ENCODE measurements at places on chromosomes 12 and 14.
A peak's percentile ranks its signal among the peaks of the same experiment; 100 is the strongest.

- DNase-seq = no peak
Measured at GRCh38 chr14:96173636-96174475, 30.8 kb upstream of the BDKRB2 start.

- DNase-seq = no peak
Measured at GRCh38 chr12:44148936-44149335, 313.1 kb downstream of the TMEM117 start.

GRCh38 chr12:118813778-118814357 is 167.5 kb upstream of the SRRM4 start:
- DNase-seq = no peak

DNA sequence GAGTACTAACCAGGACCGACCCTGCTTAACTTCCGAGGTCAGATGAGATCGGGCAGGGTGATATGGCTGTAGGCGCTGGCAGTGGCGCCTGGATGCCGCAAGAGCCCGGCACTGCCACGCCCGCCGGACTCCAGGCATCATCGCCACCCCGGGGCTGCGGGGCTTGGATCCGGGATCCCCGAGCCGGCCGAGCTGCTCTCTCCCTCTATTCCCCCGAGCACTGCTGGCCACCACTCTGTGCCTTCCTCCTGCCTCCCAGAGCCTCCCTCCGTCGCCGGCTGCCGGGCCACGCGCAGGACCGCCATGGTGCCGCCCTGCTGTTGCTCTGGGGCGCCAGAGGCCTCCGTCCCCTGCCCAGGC is 153.2 kb upstream of the ALG10B start:
- DNase-seq = no peak

- DNase-seq = no peak
Measured at GRCh38 chr12:50061171-50061570, 3.8 kb downstream of the ASIC1 start.

DNA sequence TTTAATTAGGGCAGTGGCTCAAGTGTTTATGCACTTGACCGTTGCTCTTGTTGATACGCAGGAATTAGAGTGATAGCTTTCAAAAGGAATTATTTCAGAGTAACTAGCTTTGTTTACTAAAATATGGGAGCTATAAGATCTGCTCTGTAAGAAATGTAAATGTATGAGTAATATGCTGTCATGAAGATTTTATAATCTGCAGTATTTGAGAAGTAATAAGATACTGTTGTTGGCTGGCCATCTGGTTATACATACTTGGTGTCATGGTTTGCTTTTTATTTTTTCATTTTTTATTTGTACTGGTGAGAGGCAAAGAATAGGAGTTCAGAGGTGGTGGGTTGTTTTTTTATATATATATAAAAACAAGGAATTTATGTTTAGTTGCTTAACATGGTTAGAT is 58.5 kb downstream of the PLXNC1 start:
- peak; percentile 45 for DNase-seq

GRCh38 chr14:56004786-56005185 is 113.4 kb upstream of the PELI2 start:
- peak; percentile 57 for DNase-seq
